Posterior vena cava (tissue), 2 donors: ENCODE measurements at places on chromosomes 13 and 19. TPM values are rescaled to one million over a fixed set of nuclear protein-coding genes. Genes with fewer than 3 reads are reported as not detected.
A peak's percentile ranks its signal among the peaks of the same experiment; 100 is the strongest.

- DNase-seq, result no peak
Measured at GRCh38 chr13:49302817-49303216, 55.1 kb downstream of the CDADC1 start.

Gene DAND5
- not detected for total RNA-seq

- DNase-seq, result no peak
Measured at GRCh38 chr19:4971424-4971793, 2.5 kb downstream of the KDM4B start.

Gene PSG1
- not detected for total RNA-seq

DNA sequence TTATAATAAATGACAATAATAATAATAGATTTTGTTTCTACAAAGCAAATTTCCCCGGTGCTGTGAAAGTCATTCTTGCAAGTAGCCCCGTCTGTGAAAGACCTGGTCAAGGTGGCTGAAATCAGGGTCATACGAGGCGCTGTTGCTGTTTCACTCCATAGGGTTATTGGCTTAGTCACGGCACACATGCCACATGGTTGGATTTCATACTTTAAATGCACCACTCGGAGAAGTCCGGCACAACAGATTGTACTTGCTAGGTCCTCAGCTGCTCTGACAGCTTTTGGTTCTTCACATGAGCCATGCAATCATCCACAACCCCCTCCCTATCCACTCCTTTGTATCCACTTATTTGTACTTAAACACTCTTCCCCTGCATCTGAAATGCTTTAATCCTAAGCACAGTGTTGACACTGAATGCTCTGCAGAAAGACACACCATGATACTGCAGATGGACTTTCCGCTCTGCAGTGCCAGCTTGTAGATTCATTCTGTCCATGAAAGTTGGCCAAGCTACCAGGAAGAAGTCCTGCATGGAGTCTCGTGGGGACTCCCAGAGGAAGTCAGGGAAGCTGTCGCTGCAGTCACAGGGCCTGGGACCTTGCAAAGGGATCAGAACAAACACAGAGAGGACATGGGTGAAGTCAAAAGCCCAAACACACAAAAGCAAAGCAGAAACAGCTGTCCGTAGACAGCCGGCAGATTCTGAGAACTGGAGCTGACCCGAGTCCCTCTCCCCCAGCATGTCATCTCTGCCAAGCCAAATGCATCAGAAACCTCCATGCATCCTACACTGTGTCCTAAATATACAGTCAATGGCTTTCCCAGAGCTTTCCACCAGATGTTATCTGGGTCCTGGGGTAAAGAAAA is 124.6 kb downstream of the COL4A2 start:
- no peak for DNase-seq

DNA sequence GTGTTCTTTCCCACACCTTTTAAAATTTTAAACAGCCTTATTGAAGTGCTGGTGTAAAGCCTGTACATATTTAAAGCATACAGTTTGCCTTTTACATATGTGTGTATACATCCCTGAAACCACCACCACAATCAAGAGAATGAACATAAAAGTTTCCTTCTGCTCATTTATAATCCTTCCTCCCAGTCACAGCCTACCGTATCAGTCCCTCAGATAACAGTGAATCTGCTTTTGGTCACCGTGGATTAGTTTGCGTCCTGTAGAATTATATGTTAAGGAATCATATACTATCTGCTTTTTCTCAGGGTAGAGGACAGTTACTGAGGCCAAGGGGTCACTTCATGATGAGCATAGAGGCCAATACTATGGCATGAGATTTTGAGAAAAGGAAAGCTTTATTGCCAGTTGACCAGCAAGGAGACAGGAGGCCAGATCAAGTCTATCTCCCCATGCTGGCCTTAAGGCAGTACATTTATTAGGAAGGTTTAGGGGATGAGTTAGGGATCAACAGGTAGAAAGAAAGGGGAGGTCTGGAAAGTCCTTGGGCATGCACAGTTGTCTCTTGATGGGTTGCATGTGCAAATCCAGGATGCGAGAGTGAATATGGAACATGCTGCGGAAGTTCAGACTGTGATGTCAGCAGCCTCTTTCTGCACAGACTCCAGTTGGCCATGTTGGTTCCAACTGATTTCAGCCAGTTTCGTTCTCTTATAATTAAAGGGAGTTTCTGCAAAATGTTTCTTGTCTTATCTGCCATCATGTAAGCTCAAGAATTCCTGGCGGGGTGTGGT is 36.3 kb upstream of the LSM14A start:
- no peak for DNase-seq

DNA sequence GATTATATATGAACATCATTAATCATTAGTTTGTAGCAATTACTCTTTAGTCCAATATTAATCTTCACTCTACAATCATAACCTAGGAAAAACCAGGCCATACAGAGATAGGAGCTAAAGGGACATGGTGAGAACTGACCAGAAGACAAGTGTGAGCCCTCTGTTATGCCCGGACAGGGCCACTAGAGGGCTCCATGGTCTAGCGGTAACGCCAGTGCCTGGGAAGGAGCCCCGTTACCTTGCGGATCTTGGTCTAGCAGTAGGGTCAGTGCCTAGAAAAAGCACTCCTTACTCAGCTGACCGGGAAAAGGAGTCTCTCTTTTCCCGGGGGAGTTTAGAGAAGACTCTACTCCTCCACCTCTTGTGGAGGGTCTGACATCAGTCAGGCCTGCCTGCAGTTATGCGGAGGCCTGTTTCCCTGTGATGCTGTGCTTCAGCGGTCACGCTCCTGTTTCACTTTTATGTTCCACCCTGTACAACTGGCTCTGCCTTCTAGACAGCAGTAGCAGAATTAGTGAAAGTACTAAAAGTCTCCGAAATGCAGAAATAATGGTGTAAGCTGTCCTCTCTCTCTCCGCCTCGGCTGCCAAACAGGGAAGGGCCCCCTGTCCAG is 13.8 kb downstream of the OR7D4 start:
- DNase-seq, result peak; percentile 86

Gene ZNF304
- total RNA-seq, result 8.3 TPM

GRCh38 chr19:38144667-38145066 is 79.4 kb downstream of the DPF1 start:
- DNase-seq, result no peak

- no peak for DNase-seq
Measured at GRCh38 chr13:109979228-109979627, 192.8 kb upstream of the IRS2 start.

Gene RUBCNL
- total RNA-seq, result 3.6 TPM

DNA sequence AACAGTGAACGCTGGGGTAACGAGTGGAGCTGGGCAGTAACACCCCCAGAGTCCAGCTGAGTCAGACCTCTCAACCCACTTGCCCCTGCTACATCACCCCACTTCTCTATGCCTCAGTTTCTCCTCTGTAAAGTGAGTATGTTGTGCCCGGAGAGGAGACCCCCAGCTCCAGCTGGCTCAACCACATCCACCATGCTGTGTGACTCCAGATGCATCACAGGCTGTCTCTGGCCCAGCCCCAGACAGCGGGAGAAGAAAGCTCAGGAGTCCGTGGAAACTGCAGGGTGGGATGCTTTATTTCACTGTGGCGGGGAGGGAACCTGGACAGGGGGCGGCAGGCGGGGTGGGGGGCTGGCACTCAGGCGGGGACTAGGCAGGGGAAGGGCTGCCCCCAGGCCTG is 9.6 kb upstream of the ELL start:
- DNase-seq, result no peak

Gene KLK13
- not detected for total RNA-seq

Gene NAPSA
- 0.33 TPM for total RNA-seq

- no peak for DNase-seq
Measured at GRCh38 chr13:28865951-28866350, 45.8 kb downstream of the MTUS2 start.

Gene ITGBL1
- total RNA-seq, result 75.1 TPM

DNA sequence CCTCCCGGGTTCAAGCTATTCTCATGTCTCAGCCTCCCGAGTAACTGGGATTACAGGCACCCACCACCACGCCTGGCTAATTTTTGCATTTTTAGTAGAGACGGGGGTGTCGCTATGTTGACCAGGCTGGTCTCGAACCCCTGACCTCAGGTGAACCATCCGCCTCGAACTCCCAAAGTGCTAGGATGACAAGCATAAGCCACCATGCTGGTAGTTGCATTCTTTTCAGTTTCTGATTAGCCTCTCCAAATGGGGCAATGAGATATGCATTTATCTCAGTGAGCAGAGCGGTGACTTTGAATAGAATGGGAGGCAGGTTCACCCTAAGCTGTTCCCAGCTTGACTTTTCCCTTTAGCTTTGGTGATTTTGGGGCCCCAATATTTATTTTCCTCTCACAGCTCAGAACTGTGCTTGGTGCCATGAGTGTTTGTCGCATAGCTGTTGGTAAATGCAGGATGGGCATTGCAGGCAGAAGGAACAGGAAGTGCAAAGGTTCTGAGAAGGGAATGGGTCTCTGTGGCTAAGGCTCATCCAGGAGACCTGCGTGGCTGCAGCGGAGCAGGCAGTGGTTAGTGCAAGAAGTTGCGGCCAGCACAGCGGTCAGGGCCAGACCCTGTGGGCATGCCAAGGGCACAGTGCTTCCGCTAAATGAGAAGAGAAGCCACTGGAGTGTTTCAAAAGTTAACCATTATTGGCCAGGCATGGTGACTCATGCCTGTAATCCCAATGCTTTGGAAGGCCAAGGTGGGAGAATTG is 20.7 kb downstream of the LYPD3 start:
- no peak for DNase-seq

Gene CSNK1G2
- 36.9 TPM for total RNA-seq

DNA sequence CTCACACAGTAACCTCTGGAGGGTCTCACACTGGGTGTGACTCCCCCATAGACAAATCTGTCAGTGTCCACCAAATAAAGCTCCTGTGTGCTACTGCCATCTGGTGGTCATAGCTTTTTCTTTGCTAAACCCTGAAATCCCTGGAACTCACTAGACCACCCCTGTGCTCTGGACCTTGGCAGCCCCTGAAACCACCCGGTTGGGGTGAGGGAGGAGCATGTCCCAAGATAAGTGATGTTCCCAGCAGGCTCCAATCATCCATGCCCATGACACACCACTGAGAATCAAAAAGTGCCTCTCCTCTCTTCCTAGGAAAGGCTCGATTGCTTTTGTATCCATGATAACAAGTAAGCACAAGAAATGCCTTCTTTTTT is 6.5 kb upstream of the HSD17B14 start:
- DNase-seq, result no peak

Gene GRIN2D
- total RNA-seq, result 0.71 TPM

Gene SIGLEC12
- total RNA-seq, result 1.00 TPM

Gene ZNF155
- total RNA-seq, result 5.0 TPM

Gene TNPO2
- total RNA-seq, result 57.5 TPM

DNA sequence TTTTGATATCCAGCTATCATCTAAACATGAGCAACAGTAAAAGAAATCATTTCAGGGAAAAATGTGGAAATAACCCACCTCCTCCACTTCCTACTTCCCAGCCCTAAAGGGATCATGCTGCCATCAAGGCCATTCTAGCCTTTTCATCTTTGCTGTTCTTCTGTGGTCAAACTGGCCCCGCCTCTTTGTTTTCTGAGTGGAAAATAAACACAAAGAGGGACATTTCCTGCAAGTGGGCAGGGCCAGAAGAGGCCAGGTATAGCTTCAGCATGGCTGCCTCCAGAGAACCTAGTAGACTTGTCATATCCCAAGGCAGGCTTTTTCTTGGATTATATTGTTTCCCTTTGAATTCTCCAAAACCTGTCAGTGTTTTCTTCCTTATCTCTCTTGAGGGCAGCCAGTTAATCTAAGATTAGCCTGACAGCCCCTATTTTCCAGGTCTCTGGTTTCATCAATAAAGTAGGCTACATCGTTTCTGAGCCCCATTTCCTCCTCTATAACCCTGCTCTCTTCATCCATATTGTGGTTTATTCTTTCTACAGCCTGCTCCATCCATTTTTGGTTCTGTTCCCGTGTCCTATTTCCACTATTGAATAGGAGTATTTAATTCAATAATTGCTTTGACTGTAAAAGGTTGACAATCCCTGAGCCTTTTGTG is 117.6 kb downstream of the GPC6 start:
- DNase-seq, result no peak

Gene GRIK5
- 13.4 TPM for total RNA-seq

Gene VSTM1
- not detected for total RNA-seq

GRCh38 chr13:58376775-58377174 is 745.2 kb downstream of the PCDH17 start:
- DNase-seq, result no peak

Gene ZNF534
- total RNA-seq, result not detected

- DNase-seq, result no peak
Measured at GRCh38 chr13:106318941-106319411, 216.5 kb downstream of the EFNB2 start.

- DNase-seq, result peak; percentile 87
Measured at GRCh38 chr19:18392417-18392816, 5.0 kb downstream of the LRRC25 start.

DNA sequence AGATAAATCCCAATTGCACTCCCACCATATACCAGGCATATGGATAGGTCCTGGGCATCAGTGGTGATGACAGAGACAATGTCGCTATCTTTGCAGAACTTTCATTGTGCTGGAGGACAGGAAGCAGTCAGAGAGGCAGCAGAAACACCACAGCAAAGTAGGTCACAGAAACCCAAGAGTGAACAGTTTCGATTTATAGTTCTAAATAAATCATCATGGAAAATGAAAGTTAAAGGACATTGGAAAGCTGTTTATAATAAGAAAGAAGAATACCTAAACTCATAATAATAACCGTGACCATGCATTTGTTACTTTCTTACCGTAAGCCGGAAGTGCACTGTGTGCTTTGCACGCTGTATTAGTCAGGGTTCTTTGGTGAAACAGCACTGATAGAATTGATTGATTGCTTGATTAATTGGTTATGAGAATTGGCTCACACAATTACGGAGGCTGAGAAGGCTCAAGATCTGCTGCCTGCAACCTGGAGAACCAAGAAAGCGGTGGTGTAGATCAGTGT is 38.9 kb downstream of the ALOX5AP start:
- DNase-seq, result no peak

DNA sequence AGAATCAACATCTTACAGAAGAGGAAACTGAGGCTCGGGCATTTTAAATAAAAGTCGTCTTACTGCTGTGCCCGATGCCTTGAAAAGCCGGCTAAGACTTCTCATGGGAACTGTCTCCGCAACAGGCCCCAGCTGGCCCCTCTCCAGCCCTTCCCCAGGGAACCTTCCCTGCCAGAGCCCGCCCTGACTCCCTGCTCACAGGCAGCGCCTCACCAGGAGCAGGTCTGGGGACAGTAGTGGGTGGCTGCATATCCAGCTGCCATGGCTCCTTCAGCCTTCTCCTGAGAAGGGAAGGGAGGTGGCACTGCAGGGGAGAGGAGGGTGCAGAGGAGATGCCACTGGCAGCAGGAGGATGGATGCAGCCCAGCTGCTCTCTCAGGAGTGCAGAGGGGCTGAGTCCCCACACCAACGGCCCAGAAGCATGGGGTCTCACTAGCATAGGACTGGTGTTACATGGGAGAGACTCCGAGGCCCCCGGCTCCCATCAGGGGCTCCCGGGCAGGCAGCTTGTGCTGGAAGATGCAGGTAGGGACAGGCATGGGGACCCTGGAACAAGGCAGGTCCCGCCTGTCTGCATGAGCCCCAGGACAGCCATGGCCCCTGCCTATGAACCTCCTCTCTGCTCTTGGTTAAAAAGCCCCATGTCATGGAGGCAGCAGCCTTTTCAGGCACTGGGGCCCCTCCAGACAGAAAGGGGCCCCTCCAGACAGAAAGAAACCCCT is 216.4 kb upstream of the SGCG start:
- DNase-seq, result no peak
